ENCODE measurements at places on chromosomes 5 and 9. TPM values are rescaled to one million over a fixed set of nuclear protein-coding genes. Genes with fewer than 3 reads are reported as not detected.

Gene NEURL1B
- 20.2 TPM for total RNA-seq

Gene BTNL3
- total RNA-seq: 0.34 TPM

Gene HRH2
- 0.19 TPM for total RNA-seq

Gene TMC1
- not detected for total RNA-seq

Gene PCDHGA1
- total RNA-seq: 1.0 TPM

Gene PKD2L2
- not detected for total RNA-seq

Gene TEK
- total RNA-seq: 14.6 TPM

Gene DENND4C
- total RNA-seq: 40.7 TPM

Gene PELO
- 8.5 TPM for total RNA-seq

Gene DDX4
- total RNA-seq: 0.09 TPM

Gene POU5F2
- total RNA-seq: 1.0 TPM

Gene CATSPER3
- total RNA-seq: not detected

Gene SLC46A2
- not detected for total RNA-seq

Gene SLC9A3
- 1.4 TPM for total RNA-seq

Gene HTR4
- not detected for total RNA-seq

Gene PFN3
- not detected for total RNA-seq

Gene UGCG
- total RNA-seq: 48.1 TPM

Gene ANGPTL2
- total RNA-seq: 9.4 TPM

Gene CBY3
- total RNA-seq: not detected

Gene HMCN2
- 0.15 TPM for total RNA-seq

Gene NIPAL4
- total RNA-seq: not detected

Gene HK3
- total RNA-seq: not detected

Gene ZNF462
- total RNA-seq: 93.4 TPM

Gene LRRC19
- not detected for total RNA-seq

Gene TNFSF8
- total RNA-seq: not detected

Gene EPB41L4A
- total RNA-seq: 2.7 TPM

Gene SLC6A3
- 0.32 TPM for total RNA-seq

Gene FRRS1L
- total RNA-seq: 4.3 TPM

Gene TLR4
- 0.22 TPM for total RNA-seq

Gene ARHGEF28
- 0.28 TPM for total RNA-seq

Gene FOXD4L3
- total RNA-seq: not detected

Gene C5orf47
- 0.90 TPM for total RNA-seq

Gene SLC6A19
- not detected for total RNA-seq

Gene LCN1
- not detected for total RNA-seq

Gene MSX2
- total RNA-seq: 0.93 TPM

Gene NTNG2
- total RNA-seq: 1.2 TPM

Gene FCN2
- total RNA-seq: not detected

Gene CRB2
- total RNA-seq: 18.5 TPM

Gene C5orf58
- not detected for total RNA-seq

Gene SCGB3A2
- not detected for total RNA-seq

Measured in neural progenitor cell (in vitro differentiated cells).